Kidney glomerular epithelial cell (primary cell): ENCODE measurements at places on chromosomes 12 and 14.

GRCh38 chr14:24943024-24943423 is 106.9 kb downstream of the STXBP6 start:
- no peak for DNase-seq

DNA sequence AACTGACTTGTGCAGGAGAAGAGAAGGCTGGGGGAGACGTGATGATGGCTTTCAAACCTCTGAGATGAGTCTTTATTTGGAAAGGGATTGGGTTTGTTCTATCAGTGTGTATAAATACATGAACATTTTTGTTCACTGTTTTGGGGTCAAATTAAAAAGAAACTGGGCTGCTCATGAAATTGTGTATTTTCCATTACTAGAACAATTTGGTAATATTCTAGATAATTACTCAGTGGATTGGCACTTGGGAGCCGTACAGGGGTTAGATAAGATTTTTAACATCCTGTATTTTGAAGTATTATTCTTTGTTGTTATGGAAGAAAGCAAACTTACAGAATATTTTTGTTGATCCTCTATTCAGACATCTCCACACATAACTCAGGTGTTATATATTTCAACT is 340.6 kb downstream of the PRKD1 start:
- no peak for DNase-seq

GRCh38 chr12:122067548-122067947 is 11.0 kb upstream of the MLXIP start:
- no peak for DNase-seq

GRCh38 chr14:94124582-94125377 is 4.6 kb downstream of the IFI27L2 start:
- no peak for DNase-seq

DNA sequence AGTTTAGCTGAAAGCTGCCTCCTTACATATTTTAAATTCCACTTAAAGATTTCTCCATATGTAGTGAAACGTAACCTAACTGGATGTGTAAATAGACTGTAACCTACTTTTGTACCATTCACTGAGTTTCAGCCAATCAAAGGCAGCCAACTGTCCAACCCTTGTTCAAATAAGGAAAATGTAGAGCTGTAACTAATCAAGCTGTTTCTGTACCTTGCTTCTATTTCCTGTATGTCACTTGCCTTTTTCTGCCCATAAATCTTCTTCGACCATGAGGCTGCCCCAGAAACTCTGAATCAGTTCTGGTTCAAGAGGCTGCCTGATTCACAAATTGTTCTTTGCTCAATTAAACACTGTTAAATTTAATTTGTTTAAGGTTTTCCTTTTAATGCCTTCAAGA is 6.3 kb downstream of the SLC7A8 start:
- DNase-seq, result no peak

DNA sequence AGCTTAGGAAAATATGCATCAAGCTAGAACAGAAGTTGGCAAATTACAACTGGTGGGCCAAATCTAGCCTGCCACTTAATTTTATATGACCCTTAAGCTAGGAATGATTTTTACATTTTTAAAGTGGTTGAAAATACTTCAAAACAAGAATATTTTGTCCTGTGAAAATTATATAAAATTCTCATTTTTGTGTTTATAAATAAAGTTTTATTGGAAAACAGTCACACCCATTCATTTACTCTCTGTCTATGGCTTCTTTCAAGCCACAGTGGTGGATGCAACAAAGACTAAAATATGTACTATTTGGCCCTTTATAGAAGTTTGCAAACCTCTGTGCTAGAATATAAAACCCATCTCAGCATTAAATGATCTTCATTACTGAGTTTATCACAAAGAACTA is 2.1 kb upstream of the ABCD2 start:
- DNase-seq, result no peak

GRCh38 chr14:35331605-35332516 is 39.7 kb downstream of the PSMA6 start:
- peak; percentile 33 for DNase-seq

- no peak for DNase-seq
Observed at GRCh38 chr12:124371970-124372555, 77.2 kb downstream of the RFLNA start.

- no peak for DNase-seq
Observed at GRCh38 chr12:25926536-25926935, 31.9 kb upstream of the RASSF8 start.

- no peak for DNase-seq
Observed at GRCh38 chr14:96827290-96827689, 30.1 kb downstream of the VRK1 start.

DNA sequence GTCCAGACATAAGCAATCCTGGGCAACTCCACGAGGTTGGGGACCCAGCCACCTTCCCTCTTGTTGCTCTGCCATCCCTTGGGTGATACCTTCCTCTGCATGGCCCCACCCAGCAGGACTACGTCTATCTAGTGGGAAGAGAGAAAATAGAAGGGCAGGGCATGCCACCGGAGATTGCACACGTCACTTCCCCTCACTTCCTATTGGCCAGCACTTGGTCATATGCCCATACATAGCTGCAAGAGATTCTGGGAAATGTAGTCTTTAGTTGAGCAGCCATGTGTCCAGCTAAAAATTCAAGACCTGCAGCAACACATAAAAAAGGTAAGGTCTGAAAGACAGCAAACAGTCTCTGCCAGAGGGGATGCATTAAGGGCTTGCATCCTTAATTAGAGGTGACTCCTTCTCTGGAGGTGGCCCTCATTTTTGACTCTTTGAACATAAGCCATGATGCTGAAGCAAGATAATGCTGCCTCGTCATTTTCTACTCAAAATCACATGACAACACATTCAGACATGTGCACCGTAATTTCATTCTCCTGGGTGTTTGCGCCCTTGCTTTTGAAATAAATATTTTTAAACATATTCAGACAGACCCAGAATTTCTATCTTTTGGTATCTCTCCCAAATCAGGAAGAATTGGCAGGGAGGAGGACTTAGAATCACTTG is 91.8 kb upstream of the PWP1 start:
- no peak for DNase-seq

DNA sequence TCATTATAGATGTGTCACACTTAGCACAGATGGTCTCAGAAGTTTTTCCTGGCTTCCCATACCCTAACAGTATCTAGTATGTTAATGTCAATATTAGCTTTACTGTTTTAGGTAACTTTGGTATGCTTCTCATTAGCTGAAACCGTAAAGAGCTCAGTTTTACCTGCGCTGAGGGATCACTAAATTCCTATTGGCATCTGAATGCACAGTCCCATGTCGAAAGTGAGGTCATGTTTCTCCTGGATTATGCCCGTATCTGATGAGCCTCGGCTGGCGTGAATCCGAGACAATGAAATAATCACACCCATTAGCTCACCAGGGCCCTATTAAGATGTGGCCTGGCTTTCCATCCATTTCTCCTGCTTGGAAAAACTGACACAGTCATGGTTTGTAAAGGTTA is 418.2 kb downstream of the ZFP36L1 start:
- no peak for DNase-seq

DNA sequence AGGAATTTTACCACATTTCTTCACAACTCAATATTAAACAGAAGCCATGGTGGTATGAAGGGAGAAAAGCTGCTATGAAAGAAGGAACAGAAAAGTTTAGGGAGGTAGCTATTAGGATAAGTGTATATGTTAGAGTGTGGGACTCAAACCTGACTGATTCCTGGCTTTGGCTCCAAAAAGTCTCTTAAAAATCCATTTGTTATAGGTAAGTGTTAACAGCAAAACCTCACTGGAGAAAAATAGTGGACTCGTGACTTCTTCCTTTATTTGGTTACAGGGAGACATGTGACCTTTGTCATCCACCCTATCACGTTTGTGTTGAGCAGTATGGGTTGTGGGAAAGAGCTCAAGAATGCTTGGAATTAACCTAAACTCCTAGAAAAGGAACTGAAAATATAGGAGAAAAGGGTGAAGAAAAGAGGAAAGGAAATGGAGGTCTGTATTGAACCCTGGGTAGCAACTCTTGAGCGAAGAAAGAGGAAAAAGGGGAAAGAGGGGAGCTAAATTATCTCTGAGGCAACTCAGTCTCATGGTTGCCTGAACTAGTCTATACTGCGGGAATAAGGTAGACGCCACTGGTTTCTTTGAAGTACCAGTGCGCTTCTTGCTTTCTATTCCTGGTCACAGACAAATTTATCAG is 3.6 kb upstream of the EID3 start:
- no peak for DNase-seq

GRCh38 chr14:103523575-103523954 is 935 bp upstream of the CKB start:
- no peak for DNase-seq

- DNase-seq, result no peak
Observed at GRCh38 chr12:123471374-123472068, 13.6 kb downstream of the SNRNP35 start.

- DNase-seq, result no peak
Observed at GRCh38 chr12:28446031-28446430, 255.8 kb downstream of the CCDC91 start.

DNA sequence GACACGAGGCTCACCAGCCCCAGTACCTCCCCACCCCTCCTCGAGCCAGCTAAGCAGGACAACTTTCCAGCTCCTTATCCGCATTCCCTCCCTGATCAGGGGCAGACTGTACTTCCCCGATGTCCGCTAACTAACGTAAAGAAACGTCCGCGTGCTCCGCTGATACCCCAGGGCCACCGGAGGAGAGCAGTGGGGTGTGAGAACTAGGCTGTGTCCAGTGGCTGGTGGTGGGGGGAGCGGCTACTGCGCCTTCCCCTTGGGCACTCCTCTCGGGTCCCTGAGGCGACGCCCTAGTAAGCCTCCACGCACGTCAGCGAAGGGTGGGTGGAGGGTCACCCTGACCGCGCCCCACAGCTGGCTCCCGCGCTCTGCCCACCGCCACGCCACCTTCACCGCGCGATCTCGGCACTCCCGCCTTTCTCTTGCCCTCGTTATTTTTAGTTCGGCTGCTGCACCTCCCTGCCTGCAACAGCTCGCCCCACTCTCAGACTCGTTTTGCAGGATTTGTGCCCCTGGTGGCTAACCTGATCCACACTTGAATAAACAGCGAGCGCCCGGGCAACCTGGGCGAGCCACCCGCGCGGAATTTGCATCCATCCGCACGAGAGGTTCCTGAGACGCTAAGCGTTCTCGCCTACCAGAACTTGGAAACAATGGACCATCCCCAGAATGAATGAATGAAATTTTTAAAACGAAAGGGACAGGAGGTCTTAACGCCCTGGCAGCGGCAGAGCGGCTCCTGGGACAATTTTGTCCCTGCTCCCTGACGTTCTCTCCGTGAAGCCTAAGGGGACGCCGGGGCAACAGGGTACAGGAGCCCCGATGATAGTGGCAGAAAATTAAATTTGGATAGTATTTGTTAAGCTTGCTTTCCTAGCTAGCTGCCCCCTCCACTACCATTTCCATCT is 6.9 kb upstream of the BMP4 start:
- peak; percentile 20 for DNase-seq

GRCh38 chr12:59733200-59733599 is 137.4 kb downstream of the SLC16A7 start:
- no peak for DNase-seq

DNA sequence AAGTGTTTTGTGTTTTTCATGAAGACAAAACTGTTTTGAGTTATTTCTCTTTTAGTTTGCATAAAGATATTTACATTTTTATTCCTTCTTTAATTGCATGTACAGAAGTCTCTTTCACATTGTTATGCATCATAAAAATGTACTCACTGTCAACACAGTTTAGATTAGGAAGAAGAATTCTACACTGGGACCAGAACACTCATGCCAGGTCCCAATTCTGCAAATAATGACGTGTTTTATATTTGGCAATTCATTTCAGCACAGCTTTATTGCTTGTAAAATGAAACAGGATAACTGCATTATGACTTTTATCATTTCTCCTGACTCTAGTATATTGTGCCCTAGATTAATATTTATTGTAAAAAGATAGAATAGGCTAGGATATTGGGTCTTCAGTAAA is 369.2 kb downstream of the NAV3 start:
- DNase-seq, result no peak

DNA sequence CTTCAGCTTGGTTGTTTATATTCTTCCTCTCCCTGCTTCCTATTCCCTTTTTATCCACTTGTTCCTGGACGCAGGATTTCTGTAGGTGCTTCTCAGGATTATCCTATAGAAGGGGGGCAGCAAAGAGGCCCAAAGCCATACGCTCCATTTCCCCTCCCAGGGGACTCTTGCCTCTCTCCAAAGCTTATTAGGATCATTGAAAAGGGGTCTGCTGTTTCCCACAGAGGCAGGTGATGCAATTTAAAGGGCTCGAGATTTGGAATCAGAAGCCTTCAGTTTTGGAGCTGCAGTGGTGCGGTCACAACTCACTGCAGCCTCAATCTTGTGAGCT is 31.5 kb upstream of the SYNDIG1L start:
- DNase-seq, result no peak

DNA sequence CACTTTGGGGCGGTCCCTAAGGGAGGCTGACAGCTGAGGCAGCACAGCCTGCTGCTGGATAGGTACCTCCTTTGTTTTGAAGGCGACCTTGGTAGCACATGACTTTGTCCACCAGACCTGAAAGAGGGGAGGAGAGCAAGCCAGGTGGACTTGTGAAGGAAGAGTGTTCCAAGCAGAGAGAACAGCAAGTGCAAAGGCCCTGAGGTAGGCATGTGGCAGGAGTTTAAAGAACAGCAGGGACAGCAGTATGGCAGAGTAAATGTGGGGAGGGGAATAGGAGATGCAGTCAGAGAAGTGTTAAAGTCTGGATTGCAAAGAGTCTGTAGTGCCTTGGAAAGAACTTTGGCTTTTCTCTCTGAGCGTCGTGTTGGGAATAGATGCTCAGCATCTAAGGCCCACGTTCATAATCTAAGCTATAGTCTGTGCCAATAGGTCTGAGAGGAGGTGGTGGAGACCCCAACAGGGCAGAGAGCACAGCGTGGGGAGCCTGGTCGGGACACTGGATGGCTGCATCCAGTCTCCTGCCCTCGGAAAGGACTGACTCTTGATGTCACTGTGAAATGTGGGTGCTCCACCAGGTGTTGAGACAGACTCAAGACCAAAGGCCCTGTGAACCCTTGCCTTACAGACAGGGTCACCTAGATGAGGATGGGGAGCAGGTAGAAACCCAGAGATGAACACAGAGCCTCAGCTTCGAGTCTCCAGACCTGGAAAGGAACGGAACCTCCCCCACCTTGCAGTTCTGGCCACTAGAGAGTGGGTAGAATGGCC is 242.1 kb upstream of the PWP1 start:
- DNase-seq, result no peak

DNA sequence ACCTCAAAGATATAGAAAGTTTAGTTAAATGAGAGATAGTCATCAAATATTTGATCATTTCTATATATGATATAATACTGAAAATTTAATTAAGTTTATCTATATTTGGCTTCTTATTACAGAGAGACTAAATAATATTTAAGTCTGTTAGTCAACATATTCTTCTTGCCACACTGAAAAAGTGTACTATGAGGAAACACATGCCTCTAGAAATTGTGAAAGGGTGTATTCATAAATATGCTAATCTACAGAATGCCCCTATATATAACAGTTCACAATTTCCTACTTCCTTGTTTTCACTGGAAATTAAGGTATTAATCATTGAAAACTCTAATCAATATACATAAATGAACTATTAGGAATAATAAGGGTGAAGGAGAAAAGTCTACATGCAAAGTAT is 31.4 kb upstream of the ETV6 start:
- DNase-seq, result no peak
